Right ventricle myocardium superior (tissue), 1 donor: ENCODE measurements at places on chromosomes 12 and 14. TPM values are rescaled to one million over a fixed set of nuclear protein-coding genes. Genes with fewer than 3 reads are reported as not detected.

The NR1H4 gene
- total RNA-seq: not detected

The AICDA gene
- total RNA-seq: not detected

The THTPA gene
- total RNA-seq: 15.4 TPM

The DPPA3 gene
- not detected for total RNA-seq

The PROX2 gene
- not detected for total RNA-seq

The ART4 gene
- 2.8 TPM for total RNA-seq

The CCT2 gene
- total RNA-seq: 84.8 TPM

- no peak for DNase-seq
These were observed 43.5 kb downstream of the PRMT8 start for GRCh38 chr12:3534511-3534910.

DNA sequence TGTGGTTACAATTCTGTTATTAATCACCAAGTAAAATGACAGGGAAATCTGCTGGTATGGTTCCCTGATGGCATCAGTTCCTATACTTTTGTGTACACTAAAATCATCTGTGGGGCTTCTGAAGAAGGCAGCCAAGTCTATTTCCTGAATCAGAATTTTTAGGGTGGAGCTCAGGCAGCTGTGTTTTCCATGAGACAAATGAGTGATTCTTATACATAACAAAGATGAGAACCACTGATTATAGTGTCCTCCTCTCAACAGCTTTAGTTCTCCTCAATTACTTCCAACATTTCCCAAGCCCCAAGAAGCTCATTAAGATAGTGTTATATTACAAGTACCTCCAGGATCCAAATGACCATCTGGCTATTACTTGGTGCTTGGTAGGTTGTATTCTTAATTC is 64.5 kb upstream of the USP44 start:
- DNase-seq: no peak

- no peak for DNase-seq
These were observed 171.2 kb downstream of the FLRT2 start for GRCh38 chr14:85701116-85701515.

- no peak for DNase-seq
These were observed 440 bp upstream of the ISM2 start for GRCh38 chr14:77498984-77499527.

- DNase-seq: no peak
These were observed 29.1 kb upstream of the GPR132 start for GRCh38 chr14:105094193-105094907.

GRCh38 chr12:117576053-117576452 is 214.6 kb upstream of the NOS1 start:
- DNase-seq: no peak

DNA sequence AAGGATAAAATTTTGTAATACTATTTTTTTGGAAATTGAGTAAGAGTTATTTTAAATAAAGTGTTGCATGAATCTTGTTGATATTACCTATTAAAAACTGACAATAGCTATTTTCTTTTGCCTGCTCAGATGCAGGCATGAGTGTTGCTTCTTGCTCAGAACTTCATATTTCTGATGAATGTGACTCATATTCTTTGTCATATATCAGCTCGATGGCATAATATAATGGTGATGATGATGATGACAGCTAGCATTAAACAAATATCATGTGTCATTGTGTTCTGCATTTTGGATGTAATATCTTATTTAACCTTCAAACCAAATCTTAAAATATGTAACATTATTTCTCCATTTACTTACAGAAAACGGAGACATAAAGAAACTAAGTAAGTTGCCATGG is 605.5 kb upstream of the FOXG1 start:
- DNase-seq: no peak

DNA sequence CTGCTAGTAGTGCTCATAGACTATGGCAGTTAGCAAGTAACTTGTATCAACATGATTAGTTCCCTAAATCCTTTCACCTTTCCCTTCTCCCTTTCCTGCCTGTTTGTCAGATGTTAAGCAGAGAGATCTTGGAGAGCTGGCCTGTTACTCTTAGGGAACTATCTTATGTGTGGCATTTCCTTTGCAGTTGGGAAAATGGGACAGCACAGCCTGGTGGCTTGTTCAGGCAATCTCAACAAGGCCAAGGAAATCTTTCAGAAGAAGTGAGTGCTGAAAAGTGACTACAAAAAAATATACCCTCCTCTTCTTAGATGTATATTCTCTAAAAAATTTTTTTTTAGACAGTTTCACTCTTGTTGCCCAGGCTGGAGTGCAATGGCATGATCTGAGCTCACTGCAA is 7.4 kb downstream of the PARP2 start:
- no peak for DNase-seq
